ENCODE measurements at places on chromosomes 12 and 14.

- DNase-seq = no peak
Measured at GRCh38 chr12:80211671-80212070, 112.3 kb downstream of the OTOGL start.

DNA sequence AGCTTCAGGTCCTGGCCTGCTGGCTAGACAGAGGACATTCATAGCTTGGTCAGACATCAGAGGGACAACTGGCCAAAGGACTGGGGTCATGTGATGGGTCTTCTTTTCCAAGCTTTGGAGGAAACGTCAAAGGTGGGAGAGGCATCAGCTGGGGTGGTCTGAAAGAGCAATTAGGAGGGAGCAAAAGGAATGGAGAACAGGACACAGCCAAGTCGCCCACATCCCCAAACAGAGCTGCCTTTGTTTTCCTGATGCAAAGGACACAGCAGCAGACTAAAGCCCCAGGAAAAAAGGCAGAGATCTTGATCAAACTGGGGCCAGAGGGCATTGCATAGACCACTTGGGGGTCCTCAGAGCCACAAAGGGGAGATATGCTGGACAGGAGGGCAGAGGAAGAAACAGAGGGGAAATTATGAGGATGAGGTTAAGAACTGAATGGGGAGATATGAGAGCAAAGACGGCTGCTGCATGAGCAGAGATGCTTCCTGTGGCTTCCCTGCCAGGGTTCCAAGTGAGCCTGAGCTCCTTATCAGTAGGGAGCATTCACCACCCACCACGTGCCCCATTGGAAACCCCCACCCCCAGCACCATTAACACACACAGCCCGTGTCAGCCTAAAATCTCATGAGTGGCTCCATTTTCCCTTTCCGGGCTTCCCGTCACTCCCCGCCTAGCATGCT lies 62.4 kb downstream of the ANO2 start:
- DNase-seq = no peak

GRCh38 chr14:104403421-104404220 lies 175.9 kb upstream of the C14orf180 start:
- DNase-seq = no peak

- DNase-seq = no peak
Measured at GRCh38 chr14:51643140-51643539, 8.6 kb upstream of the FRMD6 start.

DNA sequence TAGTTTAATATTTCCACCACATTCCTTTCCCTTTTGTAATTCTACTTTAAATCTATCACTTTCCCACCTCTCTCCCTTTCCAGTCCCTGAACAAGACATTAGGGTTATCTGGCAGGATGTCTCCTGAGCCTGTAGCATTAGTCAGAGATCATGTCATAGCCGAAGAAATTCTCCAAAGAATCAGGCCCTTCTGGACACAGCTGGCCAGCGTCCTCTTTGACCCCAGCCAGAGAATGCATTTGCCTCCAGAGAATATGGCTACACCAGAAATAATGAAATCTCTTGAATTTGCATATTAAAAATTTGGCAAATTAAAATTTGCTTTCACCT lies 56.7 kb downstream of the NTF3 start:
- no peak for DNase-seq

DNA sequence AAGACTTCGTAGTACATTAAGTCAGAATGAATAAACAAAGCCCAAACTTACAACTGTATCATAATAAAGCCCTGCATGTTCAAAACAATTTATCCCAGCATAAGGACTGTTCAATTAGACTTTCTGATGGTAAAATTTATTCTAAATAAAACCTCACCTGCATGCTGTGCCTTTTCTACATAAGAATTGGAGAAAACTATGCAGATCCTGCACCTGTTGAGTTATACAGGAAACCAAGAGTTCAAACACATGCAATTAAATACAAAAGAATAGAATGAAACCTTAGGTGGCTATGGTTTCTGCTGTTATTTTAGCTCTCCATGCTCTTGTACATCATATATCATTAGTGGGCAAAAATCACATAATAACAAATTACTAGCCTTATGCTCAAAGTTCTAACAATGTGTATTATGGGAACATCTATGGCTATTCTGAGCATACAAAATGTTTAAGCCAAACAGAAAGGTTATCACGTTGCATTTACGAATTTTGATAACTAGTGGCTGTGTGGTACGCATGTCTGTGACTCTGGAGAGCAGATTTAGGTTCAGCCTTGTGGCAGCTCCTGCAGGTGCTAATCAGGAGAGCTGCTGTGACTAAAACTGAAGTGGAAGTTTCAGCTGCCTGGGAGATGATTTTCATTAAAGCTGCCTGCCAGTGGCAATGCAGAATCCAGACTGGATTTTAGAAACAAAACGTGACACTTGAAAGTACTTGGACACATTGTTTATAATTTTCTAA lies 36.1 kb upstream of the LRFN5 start:
- DNase-seq = peak; percentile 63

GRCh38 chr12:57237596-57237931 lies 8.1 kb downstream of the SHMT2 start:
- DNase-seq = no peak

GRCh38 chr14:43539210-43539609 lies 967.9 kb downstream of the FSCB start:
- DNase-seq = no peak

GRCh38 chr14:36424478-36425102 lies 95.4 kb downstream of the NKX2-1 start:
- peak; percentile 99 for DNase-seq

DNA sequence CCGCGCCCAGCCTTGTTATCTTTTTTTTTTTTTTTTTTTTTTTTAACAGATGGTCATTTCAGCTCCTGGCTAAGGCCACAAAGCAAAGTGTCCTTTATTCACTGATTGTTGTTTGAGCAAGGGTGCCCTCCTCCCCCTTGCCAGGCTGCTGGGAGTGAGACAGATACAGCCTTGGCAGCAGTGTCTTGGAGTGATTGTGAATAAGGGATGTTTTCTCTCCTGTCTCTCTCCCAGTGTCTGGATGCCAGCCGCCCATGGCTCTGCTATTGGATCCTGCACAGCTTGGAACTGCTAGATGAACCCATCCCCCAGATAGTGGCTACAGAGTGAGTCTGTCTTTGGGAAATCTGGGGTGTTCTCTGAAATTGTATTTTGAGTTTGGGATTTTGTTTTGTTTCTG lies 28.7 kb downstream of the FNTB start:
- no peak for DNase-seq

DNA sequence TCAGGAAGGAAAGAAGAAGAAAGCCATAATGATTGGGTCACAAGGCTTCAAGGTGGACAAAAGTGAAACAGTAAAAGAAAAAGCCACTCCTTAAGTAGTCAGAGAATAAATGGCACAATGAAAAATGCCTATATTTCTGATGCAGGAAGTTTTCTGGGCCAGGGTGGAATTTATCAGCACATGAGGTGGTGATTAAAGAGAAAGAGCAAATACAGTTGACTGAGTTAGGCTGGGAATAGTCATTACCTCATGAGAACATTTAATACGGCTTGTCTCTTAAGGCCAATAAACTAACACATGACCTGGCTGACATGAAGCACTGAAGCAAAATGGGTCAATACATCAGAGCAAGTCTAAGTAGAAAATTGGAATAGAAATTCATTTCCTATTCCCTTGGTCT lies 499.7 kb downstream of the TMTC2 start:
- DNase-seq = no peak

DNA sequence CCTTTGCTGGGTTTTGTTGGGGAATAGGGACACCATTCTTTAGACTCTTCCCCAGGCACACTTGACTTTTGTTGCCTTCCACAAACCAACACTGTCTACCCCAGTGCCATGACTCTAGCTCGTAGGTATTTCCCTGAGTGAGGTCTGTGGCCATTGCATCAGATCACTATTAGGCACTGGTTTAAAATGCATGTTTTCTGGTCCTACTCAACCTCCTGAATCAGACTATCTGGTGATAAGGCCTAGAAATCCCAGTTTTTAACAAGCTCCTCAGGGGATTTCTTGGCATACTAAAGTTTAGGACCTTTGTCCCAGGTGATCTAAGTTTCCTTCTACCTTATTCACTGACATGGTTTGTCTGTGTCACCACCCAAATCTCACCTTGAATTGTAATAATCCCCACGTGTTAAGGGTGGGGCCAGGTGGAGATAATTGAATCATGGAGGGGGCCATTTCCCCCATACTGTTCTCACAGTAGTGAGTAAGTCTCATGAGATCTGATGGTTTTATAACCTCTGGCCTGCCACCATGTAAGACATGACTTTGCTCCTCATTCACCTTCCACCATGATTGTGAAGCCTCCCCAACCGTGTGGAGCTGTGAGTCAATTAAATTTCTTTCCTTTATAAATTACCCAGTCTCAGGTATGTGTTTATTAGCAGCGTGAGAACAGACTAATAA lies 87.8 kb upstream of the PSMC1 start:
- DNase-seq = no peak

GRCh38 chr12:77537663-77538062 lies 293.0 kb upstream of the NAV3 start:
- DNase-seq = no peak

DNA sequence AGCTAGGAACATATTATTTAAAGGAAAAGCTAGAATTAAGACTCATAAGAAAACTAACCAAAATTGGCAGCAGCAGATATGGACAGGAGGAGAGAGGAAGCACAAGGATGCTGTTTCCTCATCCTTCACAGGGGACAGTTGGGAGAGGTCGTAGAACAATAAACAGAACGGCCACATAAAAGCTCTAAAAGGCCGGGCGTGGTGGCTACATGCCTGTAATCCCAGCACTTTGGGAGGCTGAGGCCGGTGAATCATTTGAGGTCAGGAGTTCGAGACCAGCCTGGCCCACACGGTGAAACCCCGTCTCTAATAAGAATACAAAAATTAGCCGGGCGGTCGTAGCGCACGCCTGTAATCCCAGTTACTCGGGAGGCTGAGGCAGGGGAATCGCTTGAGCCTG lies 10.5 kb downstream of the TCL1B start:
- no peak for DNase-seq

DNA sequence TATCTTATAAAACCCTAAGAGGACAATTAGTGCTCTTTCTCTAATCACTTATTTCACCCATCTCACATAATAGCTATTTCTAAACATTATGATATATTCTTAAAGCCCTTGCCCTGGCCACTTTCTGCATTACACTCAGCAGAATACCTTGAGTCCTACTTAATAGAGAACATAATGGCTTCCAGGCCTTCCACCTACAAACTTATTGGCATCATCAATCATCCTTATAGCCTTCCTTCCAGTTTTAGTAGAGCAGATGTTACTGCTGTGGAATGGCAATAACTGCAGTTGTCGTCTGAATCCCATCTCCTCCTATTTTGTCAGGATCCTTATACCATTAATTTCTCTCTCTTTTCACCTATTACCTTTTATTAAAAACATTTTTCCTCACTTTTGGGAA lies 1127.4 kb downstream of the LRFN5 start:
- no peak for DNase-seq

DNA sequence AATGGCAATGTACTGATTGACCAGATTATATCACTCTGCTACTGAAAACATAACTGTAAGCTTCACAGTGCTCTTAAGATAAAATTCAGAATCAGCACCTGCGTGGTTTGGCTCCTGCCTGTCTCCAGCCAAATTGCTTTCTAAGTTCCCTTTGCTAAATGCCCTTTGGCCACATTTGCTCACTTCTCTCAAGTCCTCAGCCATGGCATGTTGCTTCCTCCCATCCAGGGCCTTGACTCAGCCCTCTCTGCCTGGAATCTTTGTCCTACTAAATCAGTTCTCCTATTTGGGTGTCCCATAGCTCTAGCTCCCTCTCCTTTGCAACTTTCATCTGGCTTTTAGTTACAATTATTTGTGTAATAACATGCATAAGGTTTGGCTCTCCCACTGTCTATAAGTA lies 71.4 kb downstream of the KCNK10 start:
- DNase-seq = no peak

GRCh38 chr12:54384591-54385041 lies at the start of gene ZNF385A:
Gene ZNF385A (minus strand): TSS chr12:54384733. CDS start chr12:54384514, 219 bp downstream.
- DNase-seq = no peak

DNA sequence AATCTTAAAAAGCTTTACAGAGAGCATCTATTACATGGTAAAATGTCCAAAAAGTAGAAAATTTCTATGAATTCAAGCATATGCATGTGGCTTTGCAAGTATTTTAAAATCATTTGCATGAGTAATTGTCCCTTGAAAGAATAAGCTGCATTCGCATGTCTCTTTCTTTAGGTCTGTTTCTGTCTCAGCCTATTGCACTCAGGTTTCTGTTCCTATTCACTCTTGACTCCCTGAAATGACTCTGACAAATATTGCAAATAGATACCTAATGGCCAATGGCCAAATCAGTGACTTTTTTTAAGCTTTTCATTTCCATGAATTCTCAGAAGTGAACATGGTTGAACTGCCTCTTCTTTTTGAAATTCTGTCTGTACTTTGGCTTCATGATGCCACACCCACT lies 6.4 kb upstream of the TTC8 start:
- no peak for DNase-seq

DNA sequence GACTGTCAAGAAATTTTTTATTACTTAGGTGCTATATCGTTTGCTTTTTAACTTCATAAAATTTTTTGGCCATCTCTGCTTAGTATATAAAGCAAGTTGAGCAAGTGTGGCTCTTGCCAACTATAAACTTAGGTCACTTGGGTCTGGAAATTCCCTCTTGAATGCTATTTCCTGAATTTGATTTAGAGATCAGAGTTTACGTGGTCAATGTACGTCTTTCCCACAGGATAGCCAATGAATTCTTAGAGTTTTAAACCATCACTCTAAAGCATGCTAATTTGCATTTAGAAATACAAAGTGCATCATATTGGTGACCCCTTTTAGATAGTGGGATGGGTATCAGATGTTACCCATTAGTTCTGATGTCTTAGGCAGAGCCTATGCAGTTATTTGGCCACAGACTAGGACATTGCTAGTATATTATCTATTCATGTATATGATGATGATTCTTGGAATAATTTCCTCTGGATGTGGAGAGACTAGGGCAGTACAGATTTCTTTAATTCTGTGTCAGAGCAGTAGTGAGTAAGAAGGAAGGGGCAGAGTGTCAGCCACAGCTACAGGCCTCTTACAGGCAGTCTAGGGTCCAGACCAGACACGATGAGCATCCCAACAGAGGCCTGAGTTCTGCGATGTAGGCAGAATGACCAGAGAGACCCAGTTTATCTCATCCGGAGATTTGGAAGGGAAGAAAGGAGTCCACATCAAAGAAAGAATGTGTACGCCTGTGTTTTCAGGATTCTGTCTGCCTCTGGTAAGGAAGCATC lies 30.3 kb downstream of the SCN8A start:
- no peak for DNase-seq

- DNase-seq = no peak
Measured at GRCh38 chr14:51500776-51501175, 150.9 kb upstream of the FRMD6 start.

GRCh38 chr12:53102883-53103807 lies at the start of gene SOAT2:
Gene SOAT2 (plus strand): TSS chr12:53103486. CDS start chr12:53103578, 92 bp downstream.
- no peak for DNase-seq

GRCh38 chr14:90421632-90422020 lies 24.8 kb downstream of the CALM1 start:
- DNase-seq = no peak

DNA sequence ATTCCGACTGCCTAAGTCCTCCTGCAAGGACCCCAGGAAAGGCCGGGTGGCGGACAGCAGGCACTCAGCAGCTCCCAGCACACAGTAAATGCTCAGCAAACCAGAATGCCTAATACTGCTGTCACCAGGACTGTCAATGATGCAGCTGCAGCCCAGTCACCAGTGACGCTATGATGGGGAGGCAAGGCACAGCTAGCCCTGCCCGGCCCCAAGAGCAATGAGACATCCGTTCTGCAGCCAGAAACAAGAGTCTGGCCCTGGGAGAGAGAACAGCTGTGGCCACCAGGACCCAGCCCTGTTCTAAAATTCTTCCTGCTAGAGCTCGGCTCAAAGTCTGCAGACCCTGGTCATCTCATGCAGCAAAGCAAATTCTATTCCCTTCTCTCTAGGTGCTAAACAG lies 69.8 kb downstream of the NCOR2 start:
- DNase-seq = no peak

All from NCI-H1436 treated with DMSO at 0.1 percent for 48 hours (cell line).